Activated CD8-positive, alpha-beta memory T cell treated with anti-CD3 and anti-CD28 coated beads, Interleukin-2, amount 10 ng/mL, durations not matched to agents 7 days and 5 days (primary cell): ENCODE measurements at places on chromosomes 3 and 15. TPM values are rescaled to one million over a fixed set of nuclear protein-coding genes. Genes with fewer than 3 reads are reported as not detected.

The VGLL3 gene
- total RNA-seq: not detected

The MAP1A gene
- 3.0 TPM for total RNA-seq

DNA sequence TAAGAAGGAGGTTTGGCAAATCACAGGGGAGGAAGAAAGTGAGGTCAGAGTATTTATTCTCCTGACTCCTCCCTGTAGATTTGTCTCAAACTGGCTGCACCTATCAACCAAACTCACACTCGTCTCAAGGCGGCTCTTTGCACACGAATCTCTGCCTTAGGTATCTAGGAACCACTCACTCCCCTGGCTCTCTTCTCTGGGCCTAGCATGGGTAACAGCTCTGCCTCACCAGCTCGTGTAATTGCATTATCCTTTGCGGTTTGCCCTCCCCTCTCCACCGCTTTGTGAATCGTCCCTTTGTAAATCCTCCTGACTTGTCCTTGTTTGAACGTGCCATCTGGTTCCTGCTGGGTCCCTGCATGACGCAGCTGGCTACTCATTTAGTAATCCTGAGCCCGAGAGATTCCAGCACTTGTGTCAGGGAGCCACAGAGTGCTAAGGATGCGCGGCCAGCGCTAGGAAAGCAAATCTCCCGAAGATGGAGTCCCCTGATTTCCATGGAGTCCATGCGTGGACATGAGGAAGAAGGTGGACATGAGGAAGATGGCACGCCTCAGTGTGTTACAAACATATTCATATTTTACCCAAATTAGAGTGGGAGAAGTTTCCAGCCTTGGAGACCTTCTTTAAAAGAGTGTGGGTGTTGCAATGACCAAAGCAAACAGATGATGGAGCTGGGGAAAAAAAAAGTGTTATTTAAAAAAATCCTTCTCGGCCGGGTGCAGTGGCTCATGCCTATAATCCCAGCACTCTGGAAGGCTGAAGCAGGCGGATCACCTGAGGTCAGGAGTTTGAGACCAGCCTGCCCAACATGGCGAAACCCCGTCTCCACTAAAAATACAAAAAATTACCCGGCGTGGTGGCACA is 26.7 kb downstream of the NRROS start:
- H3K27ac ChIP-seq: no peak overlapping the region
- H3K27me3 ChIP-seq: peaks cover 2% of the 10 kb centered on the region
- DNase-seq: no peak
- H3K36me3 ChIP-seq: peaks cover 8% of the 10 kb centered on the region

DNA sequence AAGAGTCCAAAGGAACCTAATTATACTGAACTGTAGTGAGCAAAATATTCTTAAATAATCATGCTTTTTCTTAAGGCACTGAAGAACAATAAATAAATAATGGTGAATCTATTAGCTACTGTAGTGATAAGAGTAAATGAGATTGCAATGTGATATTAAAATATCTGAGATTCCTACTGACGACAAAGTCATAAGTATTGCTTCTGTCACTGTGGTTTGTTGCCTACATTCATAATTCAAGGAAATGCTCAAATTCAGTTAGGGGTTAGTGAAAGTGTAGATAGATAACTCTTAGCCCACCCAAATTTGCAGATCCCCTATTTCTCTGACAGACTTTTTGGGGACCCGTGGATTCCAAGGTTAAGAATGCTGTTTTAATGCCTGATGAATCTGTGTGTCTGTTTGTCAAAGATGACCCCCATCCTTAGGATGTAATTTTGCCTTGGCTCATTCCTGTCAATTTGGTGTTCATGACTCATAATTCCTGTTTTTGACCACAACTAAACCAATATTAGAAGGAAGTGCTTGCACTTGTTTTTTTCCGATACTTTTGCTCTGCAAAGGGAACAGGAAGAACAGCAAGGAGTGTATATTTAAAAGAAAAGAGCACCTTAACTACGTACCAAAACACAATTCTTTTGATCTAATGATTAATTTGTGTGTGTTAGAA is 86.7 kb downstream of the MAGI1 start:
- no peak overlapping the region for H3K4me3 ChIP-seq
- H3K4me1 ChIP-seq: no peaks in the 10 kb centered on the region
- DNase-seq: no peak

- H3K27me3 ChIP-seq: no peaks in the 10 kb centered on the region
- H3K36me3 ChIP-seq: peaks cover 25% of the 10 kb centered on the region
- peak overlapping the region; percentile 94 for H3K27ac ChIP-seq
- H3K4me1 ChIP-seq: peaks cover 30% of the 10 kb centered on the region
- no peak for DNase-seq
Measured at GRCh38 chr3:149701977-149702350, 44.1 kb upstream of the WWTR1 start.

The ZPLD1 gene
- total RNA-seq: not detected

- H3K36me3 ChIP-seq: no peaks in the 10 kb centered on the region
- peaks cover 10% of the 10 kb centered on the region for H3K4me1 ChIP-seq
- H3K27me3 ChIP-seq: no peaks in the 10 kb centered on the region
- no peak overlapping the region for H3K27ac ChIP-seq
- no peak overlapping the region for H3K4me3 ChIP-seq
Measured at GRCh38 chr3:108406661-108407206, 103.7 kb downstream of the MYH15 start.

The NR2F2 gene
- not detected for total RNA-seq

DNA sequence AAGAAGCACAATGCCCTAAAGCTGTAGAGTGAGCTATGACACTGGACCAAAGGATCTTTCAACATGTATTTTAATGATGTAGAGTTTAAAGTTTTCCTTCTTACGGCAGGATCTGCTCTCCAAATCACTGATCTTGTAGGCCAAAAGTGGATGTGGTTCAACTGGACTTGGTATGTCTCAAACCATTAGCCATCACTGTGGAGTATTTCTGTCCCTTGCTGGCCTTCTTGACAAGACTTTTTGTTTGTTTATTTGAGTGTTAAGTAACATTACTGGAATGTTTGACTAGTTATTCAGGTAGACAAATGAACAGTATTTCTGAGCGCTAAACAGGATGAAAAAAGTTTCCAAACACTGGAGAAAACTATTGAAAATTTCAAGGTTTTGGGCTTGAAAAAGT is 472.7 kb upstream of the CFAP20DC start:
- DNase-seq: no peak
- H3K4me3 ChIP-seq: no peak overlapping the region
- H3K4me1 ChIP-seq: peaks cover 11% of the 10 kb centered on the region
- peaks cover 7% of the 10 kb centered on the region for H3K36me3 ChIP-seq
- H3K27me3 ChIP-seq: no peaks in the 10 kb centered on the region
- H3K27ac ChIP-seq: no peak overlapping the region

DNA sequence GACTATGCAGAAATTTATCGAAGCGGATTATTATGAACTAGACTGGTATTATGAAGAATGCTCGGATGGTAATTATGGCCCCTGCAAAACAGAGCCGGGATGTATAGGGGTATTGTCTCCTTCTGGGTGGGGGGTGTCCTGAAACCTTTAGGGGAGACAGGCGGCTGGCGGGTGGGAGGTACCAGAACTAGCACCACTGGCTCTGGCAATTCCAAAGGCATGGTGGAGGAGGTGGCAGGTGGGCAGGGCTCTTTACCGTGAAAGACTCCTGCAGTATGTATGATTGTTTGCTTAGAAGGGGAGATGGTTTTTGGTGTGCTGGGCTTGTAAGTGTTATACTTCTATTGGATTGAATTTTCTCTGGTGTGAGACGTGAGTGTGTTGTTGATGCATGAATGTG is 58.4 kb downstream of the TRAK1 start:
- H3K4me3 ChIP-seq: no peak overlapping the region
- no peaks in the 10 kb centered on the region for H3K27me3 ChIP-seq
- DNase-seq: no peak
- no peak overlapping the region for H3K27ac ChIP-seq

DNA sequence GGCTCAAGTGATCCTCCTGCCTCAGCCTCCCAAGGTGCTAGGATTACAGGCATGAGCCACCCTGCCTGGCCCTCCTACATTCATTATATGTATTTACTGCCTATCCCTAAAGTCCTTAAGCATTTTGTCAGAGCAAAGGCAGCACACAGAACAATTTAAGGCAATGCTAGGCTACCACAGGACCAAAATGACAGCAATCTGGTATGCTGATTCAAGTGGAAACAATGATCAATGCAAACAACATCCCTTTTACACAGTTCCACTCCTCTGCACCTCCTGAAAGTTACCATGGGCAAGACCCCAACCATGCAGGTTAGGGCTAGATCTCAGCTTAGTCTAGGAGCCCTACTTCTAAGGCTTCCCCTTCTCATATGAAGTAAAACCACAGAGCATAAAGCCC is 40.3 kb downstream of the SPG11 start:
- peak overlapping the region; percentile 3 for H3K27ac ChIP-seq
- peaks cover 49% of the 10 kb centered on the region for H3K36me3 ChIP-seq
- H3K4me1 ChIP-seq: peaks cover 7% of the 10 kb centered on the region
- no peaks in the 10 kb centered on the region for H3K27me3 ChIP-seq
- H3K4me3 ChIP-seq: no peak overlapping the region

DNA sequence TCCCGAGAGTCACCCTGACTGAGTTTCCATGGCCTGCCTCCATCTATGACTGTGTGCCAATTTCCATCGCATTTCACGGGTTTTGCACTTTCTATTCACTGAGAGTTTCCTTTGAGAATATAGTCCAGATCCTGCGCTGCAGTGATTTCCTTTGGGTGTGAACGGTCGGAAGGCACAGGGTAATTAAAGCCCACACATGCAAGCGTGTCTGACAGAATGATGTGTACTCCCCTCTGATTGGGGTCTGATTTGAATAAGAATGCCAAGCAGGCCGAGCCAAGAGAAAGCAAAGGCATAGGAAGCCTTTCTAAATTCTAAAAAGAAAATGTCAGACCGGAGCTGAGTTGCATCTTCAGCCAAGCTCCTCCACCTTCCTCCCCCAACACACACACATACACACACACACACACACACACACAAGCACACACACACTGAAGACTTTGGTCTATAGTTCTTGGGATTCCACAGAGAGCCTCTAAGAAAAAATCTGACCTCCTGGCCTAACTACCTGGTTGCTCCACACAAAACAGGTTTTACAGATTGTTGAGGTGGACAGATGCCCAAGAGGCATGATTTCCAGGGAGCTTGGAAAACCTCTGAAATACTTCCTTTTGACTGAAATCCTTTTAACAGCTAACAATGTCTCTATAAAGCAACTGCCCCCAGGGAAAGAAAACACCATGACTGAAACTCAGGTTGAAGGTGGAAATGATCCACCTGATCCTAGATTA is 59.7 kb upstream of the LRRN1 start:
- no peaks in the 10 kb centered on the region for H3K27me3 ChIP-seq
- H3K4me3 ChIP-seq: no peak overlapping the region
- H3K36me3 ChIP-seq: peaks cover 2% of the 10 kb centered on the region
- no peak for DNase-seq
- H3K4me1 ChIP-seq: no peaks in the 10 kb centered on the region
- no peak overlapping the region for H3K27ac ChIP-seq

GRCh38 chr15:101147181-101147580 is 104.7 kb downstream of the CHSY1 start:
- H3K27ac ChIP-seq: no peak overlapping the region
- DNase-seq: no peak
- H3K4me3 ChIP-seq: no peak overlapping the region
- no peaks in the 10 kb centered on the region for H3K36me3 ChIP-seq
- H3K4me1 ChIP-seq: peaks cover 40% of the 10 kb centered on the region

DNA sequence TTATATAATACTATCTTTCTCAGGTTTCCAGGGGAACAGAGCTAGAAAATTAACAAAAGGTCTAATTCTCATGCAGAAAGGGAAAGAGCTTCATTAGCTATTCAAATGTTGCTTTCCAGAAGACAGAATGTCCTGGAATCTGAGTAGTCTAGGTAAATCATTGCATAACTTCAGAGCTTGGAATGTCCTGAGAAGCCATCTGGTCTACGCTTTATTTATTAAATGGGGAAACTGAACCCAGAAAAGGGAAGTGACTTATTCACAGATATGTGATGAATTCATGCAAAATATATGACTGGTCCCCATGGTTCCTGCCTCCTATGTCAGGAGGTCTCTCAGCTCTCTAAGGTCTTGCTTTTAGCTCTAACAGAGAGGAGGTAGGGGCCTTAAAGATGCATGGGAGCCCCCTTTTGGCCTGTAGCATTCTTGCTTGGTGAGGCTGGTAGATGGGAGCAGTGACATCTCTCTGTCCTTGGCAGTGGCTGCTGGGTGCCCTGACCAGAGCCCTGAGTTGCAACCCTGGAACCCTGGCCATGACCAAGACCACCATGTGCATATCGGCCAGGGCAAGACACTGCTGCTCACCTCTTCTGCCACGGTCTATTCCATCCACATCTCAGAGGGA is 99.2 kb downstream of the CEMIP start:
- no peak overlapping the region for H3K4me3 ChIP-seq
- no peaks in the 10 kb centered on the region for H3K4me1 ChIP-seq
- H3K36me3 ChIP-seq: no peaks in the 10 kb centered on the region

- no peaks in the 10 kb centered on the region for H3K4me1 ChIP-seq
- no peak for DNase-seq
Measured at GRCh38 chr15:89477411-89478242, 18.8 kb downstream of the RHCG start.

The SLC22A13 gene
- 1.1 TPM for total RNA-seq

DNA sequence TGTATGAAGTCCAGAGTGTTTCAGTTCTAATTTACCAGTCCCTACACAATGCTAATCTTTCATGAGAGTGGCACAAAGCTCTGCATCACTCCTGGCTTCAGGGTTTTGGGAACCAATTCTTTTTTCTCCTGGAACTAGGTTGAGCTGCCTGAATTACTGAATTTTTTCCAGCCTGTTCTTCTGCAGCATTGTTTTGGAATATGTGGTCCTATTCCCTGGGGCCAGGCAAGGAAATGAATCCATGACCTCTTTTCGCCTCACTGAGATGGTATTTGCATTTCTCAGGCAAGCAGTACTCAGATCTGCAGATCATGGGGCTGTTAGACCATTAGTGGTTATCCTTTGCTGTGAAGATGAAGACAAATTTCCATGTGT is 25.6 kb upstream of the GPR171 start:
- peaks cover 5% of the 10 kb centered on the region for H3K36me3 ChIP-seq
- H3K27ac ChIP-seq: peak overlapping the region; percentile 77
- no peak overlapping the region for H3K4me3 ChIP-seq
- H3K4me1 ChIP-seq: peaks cover 58% of the 10 kb centered on the region

DNA sequence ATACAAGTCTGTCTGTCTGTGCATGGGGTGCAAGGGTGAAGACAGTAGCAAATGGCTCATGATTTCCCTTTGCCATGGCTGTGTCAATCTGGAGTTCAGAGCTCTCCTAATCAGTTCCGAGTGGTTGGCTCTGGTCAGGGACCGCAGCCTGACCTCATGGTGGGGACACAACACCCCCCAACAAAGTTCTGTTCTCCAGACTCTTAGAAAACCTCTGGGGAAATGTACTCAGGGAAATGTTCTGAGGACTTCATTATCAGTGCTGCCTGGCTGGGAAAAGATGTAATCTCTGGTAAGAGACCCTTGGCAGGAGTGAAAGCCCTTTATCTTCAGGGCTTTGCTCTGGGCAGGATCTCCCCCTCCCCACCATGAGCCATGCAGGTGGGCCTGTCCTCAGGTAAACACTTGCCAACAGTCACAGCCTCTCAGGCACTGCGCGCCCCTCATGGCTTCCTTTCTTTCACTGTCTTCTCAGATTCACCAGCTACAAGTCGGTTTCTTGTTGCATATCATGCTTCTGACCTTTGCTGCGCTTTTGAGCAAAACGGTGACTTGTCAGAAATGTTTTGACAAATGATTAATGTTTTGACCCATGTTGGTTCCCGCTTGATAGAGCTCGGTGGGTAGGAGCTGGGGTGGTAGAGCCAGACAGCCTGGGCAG is 95.5 kb downstream of the ST6GAL1 start:
- H3K4me3 ChIP-seq: peak overlapping the region; percentile 71
- peaks cover 57% of the 10 kb centered on the region for H3K4me1 ChIP-seq

The DNASE1L3 gene
- not detected for total RNA-seq

The HGD gene
- total RNA-seq: 0.49 TPM

- peaks cover 5% of the 10 kb centered on the region for H3K4me1 ChIP-seq
- no peak overlapping the region for H3K27ac ChIP-seq
- DNase-seq: no peak
Measured at GRCh38 chr15:56428821-56429458, 36.0 kb downstream of the MNS1 start.
